Posterior vena cava (tissue), 2 donors: ENCODE measurements at places on chromosomes 11 and 22. TPM values are rescaled to one million over a fixed set of nuclear protein-coding genes. Genes with fewer than 3 reads are reported as not detected.

- no peak for DNase-seq
These were observed 90.3 kb upstream of the CD82 start for GRCh38 chr11:44475114-44475686.

GRCh38 chr11:409008-409599 lies 5.7 kb downstream of the SIGIRR start:
- DNase-seq, result no peak

- peak; percentile 81 for DNase-seq
These were observed 6.9 kb upstream of the GAL start for GRCh38 chr11:68677432-68677831.

DNA sequence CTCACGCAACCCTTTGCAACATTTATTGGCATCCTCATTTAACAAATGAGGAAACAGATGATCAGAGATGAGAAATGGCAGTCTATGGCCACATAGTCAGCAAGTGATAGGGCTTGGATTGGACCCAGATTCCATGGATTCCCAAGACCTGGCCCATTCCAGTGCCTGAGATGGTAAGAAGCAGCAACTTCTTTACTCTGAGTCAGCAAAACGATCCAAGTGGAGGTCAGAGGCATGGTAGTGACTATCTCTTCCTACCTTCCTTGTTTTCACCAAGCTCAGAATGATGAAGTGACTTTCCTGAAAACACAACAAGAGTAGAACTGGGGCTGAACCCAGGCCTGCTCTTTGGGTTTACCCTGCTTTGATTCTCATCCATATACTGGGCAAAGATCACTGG lies 293.1 kb downstream of the TENM4 start:
- no peak for DNase-seq

Gene OR8G5
- not detected for total RNA-seq

GRCh38 chr22:39219071-39220039 lies 25.4 kb downstream of the PDGFB start:
- no peak for DNase-seq

Gene INS
- not detected for total RNA-seq

Gene DNAJB7
- total RNA-seq, result not detected

DNA sequence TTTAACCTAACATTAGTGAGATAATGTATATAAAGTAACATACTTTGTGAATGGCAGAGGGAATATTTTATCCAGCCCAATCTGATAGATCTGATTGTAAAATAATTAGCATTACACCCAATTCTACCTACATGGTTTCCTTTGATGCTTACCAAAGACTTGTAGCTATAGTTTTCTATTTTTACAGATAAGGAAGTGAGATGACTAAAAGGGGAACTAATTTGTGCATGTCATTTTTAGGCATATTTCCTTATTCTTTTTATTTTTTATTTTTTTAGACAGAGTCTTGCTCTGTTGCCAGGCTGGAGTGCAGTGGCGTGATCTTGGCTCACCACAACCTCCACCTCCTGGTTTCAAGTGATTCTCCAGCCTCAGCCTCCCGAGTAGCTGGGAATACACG lies 793.7 kb upstream of the LRRC4C start:
- DNase-seq, result no peak

Gene ABCG4
- 0.43 TPM for total RNA-seq

Gene BCR
- 40.3 TPM for total RNA-seq

Gene OR51E1
- total RNA-seq, result 1.0 TPM

DNA sequence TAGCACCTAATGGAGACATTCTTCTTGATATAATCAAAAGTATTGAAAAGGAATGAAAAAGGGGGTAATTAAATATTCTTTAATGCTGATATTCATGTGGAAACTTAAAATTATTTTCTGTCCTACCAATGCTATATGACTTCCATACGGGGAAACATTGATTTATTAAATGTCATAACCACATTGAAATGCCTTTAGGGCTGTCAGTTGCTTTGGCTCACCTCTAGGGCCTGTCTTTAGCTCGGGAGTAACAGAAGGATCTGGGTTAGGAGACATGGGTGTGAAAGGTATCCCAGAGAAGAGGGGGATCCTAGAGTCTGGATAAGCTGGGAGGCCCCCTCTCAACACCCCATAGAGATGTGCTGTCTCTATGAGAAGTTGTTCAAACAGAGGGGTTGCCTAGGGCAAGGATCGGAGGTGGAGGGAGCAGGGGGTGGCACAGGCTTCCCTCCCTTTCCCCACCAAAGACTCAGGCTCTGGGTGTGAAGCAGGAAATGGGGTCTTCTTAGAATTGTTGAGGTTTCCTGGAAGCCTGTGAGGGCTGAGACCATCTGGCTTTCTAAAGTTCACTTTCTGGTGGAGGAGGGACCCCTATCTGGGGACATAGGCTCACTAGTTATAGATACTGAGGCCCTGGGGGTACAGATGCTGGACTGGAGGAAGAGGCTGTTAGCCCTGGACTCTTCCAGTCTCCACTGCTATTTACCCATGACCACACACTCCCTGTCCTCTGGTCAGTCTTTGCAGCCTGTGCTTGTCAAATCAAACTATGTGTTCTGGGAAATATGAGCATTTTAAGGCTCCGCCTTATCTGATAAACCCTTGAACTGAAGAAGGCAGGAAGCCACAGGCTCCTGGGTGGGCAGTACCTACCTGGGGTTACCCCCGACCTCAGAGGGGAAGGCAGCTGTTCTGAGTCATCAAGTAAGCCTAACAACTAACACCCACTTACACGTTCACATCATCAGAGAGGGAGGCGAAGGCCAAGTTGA lies 55.8 kb upstream of the RRAS2 start:
- no peak for DNase-seq

DNA sequence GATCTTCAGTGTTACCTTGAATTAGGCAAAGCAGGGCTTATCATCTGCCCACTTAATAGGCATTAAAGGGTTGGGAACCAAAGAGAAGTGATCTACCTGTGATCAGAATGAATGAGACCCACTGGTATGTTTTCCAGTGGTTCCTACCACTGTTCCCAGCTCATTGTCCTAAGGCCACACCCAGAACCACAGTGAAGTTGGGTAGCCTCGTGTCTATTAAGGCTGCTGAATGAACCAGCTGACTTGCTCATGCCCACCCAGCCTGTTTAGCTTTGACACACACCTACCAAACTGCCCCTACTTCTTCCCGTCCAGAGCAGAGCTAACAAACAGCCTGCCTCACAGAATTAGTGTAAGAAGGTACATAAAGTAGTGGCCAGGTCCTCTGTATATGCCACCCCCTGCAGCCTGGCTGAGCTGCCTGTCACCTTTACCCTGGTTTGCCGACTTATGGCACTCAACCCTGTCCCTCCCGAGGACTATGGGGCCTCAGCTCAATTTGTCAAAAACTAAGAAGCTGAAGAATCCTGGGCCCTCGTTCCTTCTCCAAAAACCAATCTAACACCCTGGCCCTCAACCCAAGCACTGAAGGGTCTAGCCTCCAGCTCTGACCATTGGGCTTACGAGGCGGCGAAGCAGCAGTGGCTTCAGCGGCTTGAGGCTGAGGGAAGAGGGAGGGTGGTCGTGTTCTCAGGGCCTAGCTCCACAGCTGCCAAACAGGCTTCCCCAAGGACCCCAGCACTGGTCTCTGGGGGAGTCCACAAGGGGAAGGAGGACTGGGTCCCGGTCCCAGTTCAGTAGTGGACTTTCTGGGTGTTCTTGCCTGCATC lies 9.8 kb downstream of the UCP2 start:
- DNase-seq, result peak; percentile 55

GRCh38 chr11:64649291-64649697 lies 58.3 kb downstream of the SLC22A12 start:
- DNase-seq, result no peak

Gene PRODH
- 0.33 TPM for total RNA-seq

GRCh38 chr11:79691445-79691844 lies 250.6 kb upstream of the TENM4 start:
- no peak for DNase-seq

DNA sequence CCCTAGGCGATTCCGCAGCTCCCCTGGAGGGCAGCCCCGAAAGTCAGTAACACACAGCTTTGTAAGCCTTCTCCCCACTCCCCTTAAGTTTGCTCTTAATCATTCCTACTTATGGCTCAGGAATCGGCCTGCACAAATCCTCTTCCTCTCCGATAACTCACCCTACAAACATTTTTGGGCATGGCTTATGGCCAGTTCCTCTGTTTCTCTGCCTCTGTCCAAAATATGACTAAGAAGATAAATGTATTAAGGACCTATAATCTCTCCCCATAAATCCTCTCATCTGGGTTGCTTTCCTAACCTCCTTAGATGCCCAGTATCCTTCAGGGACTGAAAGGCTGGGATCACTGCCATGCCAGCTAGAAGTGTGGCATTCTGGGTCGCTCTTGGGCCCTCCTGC lies 41.0 kb downstream of the PAMR1 start:
- DNase-seq, result no peak

DNA sequence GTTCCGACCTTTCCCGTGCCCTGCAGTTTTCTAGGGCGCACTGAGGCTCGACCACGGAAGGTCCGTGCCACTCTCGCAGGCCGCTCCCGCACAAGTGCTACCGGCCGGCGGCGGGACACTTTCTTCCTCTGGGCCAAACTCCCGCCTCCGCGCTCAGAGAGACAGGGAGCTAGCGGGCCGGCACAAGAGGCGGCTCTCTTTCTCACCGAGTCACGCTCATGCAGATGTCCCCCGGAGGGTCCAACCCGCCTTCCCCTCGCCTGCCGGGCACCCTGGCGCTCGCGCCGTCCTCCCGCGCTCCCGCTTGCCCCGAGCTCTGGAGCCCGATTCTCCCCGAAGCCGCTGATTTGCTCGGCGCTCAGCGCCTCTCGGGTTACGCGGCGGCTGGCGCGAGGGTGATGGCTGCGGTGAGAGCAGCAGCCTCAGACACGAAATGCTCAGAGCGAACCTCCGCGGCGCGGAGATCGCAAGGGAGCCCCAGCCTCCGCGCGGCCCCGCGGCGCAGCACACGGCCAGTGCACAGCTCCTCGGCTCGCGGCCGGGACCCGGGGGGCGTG lies 1.0 kb downstream of the LMO1 start:
- DNase-seq, result peak; percentile 80

Gene HSD17B12
- 80.7 TPM for total RNA-seq

Gene CCDC15
- 1.1 TPM for total RNA-seq

DNA sequence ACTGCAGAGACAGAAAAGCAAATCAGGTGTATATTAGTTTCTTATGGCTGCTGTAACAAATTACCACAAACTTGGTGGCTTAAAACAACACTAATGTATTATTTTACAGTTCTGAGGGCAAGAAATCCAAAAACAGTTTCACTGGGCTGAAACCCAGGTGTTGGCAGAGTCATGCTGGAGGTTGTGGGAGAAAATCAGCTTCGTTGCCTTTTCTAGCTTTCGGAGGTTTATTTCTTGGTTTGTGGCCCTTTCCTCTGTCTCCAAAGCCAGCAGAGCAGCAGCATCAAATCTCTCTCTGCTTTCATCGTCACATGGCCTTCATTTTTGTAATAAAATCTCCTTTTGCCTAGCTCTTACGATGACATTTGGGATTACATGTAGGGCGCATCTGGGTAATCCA lies 33.0 kb upstream of the OR6M1 start:
- no peak for DNase-seq

Gene KRTAP5-8
- not detected for total RNA-seq

Gene ST14
- total RNA-seq, result 4.9 TPM

Gene KDELR3
- 14.5 TPM for total RNA-seq

GRCh38 chr11:44112091-44112821 lies 16.8 kb downstream of the EXT2 start:
- DNase-seq, result no peak

GRCh38 chr11:72786305-72787215 lies 7.3 kb downstream of the STARD10 start:
- DNase-seq, result peak; percentile 56

Gene NOX4
- total RNA-seq, result 20.8 TPM

DNA sequence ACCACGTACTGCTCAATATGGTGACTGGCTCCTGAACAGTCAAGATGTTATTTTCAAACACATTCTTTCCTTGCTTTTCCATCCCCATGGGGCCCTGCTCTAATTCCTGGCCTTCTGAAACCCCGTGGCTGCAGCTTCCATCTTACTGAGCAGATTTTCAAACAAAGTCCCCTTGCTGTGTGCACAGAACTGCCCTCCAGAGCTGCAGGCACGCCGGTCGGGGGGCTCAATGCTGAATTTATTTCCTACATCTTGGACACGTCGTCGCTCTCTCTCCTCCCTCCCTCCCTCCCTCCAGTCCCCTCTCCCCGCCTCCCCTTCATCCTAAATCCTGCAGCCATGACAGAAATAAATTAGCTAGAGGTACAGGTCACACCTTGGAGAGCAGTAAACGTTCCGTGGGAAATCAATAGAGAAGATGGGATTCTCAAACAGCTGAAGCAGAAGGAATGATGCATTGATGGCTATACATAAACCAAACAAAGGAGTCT lies 243.1 kb upstream of the BLID start:
- no peak for DNase-seq

DNA sequence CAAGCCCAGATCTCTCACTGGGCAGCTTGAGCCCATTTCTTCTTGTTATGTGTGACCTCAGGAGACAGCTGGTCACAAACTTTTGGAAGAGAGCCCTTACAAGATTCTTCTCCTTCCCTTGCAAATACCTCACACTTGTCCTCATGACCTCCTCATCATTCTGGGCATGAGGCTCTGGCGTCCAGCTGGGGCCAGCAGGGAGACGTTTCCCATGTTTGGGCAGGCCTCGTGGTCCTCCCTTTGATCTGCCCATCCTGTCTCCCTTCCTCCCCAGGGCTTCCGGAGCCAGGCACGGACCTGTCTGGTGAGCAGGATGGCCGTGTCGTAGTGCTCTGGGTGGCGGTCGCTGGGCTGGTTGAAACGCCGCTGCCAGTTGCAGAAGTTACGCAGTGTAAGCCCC lies 9.7 kb downstream of the ADAMTS8 start:
- DNase-seq, result no peak

DNA sequence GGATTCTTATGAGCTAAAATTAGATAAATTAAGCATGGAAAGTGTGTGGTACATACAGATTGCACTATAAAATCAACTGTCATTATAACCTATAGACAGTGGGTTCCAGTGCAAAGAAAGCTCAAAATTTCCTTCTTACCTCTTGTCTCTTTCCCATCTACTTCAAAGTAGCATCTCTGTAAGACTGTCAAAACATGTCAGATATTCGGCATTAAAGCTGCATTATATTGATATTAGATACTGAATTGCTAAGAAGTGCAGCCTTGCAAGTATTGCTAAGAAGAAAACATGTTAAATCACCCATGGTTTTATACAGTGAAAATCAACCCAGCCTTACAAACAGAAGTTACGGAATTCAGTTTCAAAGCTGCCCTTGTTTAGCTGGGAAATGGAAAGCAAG lies 849.8 kb upstream of the FAT3 start:
- no peak for DNase-seq

DNA sequence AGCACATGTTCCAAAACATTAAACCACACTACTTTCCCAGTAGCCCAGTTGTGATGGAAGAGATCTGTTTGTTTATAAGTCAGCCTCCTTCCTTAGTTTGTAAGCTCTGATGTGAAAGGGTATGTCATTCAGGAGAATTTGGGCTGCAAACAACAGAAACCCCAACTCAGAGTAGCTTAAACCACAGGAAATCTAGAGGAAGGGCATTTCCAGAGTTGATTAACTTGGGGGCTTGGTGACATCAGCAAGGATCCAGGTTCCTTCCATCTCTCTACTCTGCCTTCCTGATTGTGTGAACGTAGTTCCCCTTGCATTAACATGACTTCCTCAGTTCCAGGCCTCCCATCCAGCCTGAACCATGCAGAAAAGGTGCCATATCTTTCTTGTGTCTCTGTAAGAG lies 6.5 kb upstream of the FJX1 start:
- DNase-seq, result no peak

GRCh38 chr11:28903716-28904115 lies 795.5 kb downstream of the METTL15 start:
- no peak for DNase-seq

Gene FOLH1
- total RNA-seq, result 0.71 TPM

GRCh38 chr11:43554148-43554473 lies 126.4 kb upstream of the HSD17B12 start:
- no peak for DNase-seq

GRCh38 chr11:126229858-126230540 lies 18.4 kb downstream of the FAM118B start:
- DNase-seq, result no peak
